CD4-positive, alpha-beta T cell treated with Interleukin-15 for 4 hours (primary cell): ENCODE measurements at places on chromosomes 12 and 14.
A peak's percentile ranks its signal among the peaks of the same experiment; 100 is the strongest.

DNA sequence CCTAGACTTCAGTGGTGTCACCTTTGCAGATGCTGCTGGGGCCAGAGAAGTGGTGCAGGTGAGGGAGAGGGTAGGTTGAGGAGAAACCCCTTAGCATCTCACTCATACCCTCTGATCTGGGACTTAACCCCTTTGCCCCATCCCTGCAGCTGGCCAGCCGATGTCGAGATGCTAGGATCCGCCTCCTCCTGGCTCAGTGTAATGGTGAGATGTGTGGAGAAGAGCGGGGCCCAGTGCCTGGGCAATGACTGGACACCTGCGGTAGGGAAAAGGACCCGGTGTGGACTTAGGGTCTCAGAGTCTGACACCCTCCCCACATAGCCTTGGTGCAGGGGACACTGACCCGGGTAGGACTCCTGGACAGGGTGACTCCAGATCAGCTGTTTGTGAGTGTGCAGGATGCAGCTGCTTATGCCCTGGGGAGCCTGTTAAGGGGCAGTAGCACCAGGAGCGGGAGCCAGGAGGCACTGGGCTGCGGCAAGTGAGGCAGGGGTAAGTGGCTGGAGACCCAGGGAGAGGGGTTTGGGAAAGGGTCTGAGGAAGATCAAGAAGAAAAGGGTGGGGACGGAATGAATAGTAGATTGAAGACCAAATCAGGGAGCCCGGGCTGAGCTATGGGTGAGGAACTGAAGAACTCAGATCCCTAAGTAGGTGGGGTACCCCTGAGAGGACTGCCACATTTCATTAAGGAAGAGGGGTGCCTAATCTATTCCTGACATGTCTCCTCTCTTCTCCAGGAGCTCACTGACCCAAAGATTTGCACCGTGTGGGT is 7.6 kb downstream of the B4GALNT1 start:
- no peak for DNase-seq

DNA sequence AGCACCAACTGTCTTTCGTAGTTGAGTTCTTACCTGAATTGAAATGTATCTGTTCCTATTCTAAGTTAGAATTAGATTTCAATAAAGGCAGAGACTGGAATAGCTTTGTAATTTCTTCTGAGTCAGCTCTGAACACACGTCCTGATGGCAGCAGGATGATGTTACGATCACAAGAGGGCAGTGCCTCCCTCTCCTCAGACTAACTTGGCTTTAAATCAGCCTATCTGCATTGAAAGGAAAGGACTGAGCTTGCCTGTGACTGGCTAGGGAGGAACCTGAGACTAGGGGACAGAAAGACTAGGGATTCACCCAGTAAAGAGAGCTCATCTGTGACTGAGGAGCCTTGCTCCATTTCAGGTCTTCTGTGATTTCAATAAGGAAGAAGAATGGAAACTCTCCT is 323.7 kb upstream of the OR4E1 start:
- peak; percentile 50 for DNase-seq

DNA sequence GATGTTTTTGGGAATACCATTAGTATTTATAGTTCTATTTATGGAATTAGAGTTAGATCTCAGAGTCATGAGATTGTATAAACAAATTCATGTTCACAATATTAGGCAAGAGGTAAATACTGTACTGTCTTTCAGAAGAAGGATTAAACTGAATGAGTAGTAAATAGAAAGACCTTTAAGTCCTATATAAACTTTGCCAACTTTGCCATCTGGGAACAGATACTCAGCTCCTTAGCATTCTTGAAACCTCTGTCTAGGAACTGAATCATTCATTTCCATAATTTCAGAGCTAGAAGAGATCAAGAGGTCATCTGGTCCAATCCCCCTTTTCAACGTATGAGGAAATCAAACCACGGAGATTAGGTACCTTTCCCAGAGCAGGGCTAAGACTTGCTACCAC is 141.1 kb downstream of the CAND1 start:
- no peak for DNase-seq

DNA sequence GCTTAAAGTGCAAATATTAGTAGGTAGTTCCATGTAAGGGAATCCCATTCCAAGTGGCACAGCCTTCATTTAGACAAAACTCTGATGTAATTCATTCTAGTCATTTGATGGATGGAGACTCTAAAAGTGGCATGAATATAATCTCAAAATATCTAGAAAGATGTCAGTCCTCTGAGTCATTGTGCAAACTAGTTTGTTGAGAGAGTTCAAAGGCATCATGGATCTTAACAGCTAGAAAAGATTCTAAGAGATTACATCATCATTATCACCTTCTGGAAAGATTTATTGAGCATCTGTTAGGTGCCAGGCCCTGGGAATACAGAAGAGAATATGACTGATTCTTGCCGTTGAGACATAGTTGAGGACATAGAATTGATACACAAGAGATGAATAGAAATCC is 30.7 kb downstream of the CRADD start:
- DNase-seq = no peak

DNA sequence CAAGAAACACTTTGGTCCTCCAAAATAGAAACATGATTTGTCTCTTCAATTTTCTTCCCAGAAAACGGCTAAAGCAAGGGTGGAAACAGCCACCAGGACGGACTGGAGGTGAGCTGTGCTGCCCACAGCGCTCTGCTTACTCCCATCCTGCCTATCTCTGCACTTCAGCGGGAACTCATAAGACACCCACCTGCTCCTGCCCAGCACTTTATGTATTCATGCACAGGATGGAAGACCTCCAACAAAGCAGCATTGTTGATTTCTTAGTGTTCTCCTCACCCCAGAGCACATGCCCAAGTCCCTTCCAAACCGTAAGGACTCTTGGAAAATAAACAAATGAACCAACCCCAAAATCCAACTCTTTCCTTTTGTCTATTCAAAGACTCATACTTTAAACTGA is 277.2 kb downstream of the MED13L start:
- no peak for DNase-seq

DNA sequence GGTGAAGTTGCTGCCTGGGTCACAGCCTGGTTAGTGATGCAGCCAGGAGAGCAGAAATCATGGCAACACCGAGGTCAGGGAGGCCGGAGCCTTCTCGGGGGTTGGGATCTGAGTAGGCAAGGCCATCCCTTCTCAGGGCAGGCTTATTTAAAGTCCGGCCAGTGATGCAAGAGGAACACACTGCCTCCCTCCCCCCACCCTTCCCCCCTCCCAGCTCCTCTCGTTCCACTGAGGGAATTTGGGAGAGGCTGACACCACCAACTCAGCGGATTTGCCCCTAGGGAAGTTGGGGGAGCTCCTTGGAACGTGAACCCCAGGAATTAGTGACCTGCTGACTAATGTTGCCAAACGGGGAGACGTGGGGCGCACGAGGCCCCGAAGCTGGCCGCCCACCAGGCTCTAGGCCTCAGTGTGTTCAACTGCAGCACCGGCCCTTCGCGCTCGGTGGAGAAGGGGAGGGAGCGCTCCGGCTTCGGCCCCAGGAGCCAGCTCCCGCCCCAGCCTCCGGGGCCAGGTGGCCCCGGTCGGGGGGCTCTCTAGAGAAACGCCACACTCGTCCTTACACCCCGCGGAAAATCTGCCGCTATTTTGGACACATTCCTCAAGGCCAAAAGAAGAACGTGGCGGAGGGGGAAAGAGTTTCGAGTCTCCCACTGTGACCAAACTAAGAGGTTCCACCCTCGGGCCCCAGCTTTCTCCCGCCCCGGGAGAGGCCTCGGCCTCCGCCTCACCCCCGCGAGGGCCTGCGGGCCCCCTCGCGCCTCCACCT is 1.6 kb downstream of the CTDSP2 start:
- DNase-seq = no peak

DNA sequence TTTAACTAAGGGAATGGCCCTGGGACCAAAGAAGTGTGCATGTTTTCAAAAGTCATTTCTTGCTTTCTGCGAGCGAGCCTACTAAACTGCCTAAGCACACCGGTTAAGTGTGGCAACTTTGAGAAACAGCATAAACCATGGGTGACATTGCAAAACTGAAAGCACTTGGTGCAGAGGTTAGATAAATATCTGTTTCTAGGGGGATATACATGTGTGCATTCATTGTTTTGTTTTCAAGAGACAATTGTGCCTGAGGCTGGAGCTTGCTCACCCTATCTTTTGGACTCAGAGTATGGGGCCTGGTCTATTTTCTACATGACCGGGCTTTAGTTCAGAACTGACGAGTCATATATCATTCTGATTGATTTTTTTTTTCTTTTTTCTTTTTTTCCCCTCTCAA is 923.4 kb downstream of the NRXN3 start:
- DNase-seq = no peak

- DNase-seq = no peak
Observed at GRCh38 chr12:118908811-118909210, 72.5 kb upstream of the SRRM4 start.

DNA sequence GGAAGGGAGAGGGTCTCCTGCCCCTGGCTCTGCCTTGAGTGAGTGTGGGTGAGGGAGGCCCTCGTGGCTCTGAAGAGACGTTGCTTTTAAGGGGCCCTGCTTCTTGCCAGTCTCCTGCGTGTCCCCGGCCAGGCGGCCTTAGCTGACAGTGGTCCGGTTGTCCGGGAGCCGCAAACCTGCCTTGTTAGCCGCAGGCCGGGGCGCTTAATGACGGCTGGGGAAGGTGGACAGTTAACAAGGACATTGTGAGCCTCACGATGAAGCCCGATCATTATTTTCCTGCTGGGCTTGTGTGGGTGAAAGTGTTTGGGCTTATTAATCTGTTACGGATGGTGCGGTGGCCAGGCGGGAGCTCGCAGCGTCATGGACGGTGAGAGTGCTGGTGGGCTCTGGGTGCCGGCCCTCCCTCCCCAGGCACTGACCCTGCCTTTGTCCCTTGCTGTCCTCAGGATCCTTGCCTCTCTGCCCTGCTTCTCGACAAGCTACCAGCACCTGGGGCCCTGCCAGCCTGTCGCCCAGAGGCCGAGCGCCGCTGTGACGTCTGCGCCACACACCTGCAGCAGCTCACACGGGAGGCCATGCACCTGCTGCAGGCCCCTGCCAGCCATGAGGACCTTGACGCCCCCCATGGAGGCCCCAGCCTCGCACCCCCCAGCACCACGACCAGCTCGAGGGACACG is 13.3 kb downstream of the KIF26A start:
- no peak for DNase-seq

DNA sequence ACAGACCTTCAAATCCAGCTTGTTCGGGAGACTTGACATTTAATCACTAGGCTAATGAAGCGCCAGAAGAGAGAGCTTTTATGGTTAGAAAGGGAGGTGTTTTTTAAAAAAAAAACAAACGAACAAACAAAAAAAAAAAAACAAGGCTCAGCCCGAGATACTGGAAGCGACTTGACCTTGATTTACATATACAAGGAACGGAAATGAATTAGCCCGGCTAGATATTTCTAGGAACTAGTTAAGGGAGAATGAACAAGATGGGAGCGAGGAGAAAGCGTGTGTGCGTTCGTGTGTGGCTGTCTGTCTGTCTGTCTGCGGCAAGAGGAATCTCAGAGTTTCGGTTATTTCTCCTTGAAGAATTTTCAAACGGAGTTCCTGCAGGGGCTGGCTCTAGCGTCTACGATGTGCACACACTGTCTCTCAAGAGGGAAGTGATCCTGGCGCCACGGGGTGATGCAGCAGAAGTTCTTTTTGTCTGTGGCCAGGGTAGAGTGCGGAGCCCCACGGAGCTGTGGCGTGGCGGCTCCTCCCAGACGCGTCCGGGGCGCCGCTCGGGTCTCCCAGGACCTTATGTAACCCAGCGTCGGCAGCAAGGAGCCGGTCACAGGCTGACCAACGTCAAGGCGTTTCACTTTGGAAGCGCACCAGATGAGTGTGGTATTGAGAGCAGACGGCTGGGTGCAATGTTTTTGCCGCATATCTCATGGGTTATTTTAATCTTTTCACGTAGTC is 18.8 kb downstream of the SOCS2 start:
- peak; percentile 21 for DNase-seq

GRCh38 chr14:92503756-92504491 is 9.7 kb upstream of the RIN3 start:
- DNase-seq = no peak

GRCh38 chr14:27528328-27528727 is 930.5 kb upstream of the NOVA1 start:
- no peak for DNase-seq

GRCh38 chr12:132069336-132069985 is 74.7 kb downstream of the DDX51 start:
- no peak for DNase-seq

DNA sequence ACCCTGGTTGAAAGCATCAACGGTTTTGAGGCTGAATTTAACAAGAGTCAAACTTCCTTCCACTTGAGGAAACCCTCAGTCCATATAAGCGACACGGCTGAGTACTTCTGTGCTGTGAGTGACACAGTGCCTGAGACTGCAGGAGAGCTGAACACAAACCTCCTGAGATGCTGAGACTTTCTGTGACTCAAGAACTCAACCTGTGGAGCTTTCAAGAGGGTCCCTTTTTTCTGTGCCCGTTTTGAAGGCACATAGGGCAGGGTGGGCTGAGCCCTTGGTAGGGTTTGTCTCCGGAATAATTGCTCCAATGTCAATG is 305.3 kb upstream of the OR4E1 start:
- DNase-seq = no peak

DNA sequence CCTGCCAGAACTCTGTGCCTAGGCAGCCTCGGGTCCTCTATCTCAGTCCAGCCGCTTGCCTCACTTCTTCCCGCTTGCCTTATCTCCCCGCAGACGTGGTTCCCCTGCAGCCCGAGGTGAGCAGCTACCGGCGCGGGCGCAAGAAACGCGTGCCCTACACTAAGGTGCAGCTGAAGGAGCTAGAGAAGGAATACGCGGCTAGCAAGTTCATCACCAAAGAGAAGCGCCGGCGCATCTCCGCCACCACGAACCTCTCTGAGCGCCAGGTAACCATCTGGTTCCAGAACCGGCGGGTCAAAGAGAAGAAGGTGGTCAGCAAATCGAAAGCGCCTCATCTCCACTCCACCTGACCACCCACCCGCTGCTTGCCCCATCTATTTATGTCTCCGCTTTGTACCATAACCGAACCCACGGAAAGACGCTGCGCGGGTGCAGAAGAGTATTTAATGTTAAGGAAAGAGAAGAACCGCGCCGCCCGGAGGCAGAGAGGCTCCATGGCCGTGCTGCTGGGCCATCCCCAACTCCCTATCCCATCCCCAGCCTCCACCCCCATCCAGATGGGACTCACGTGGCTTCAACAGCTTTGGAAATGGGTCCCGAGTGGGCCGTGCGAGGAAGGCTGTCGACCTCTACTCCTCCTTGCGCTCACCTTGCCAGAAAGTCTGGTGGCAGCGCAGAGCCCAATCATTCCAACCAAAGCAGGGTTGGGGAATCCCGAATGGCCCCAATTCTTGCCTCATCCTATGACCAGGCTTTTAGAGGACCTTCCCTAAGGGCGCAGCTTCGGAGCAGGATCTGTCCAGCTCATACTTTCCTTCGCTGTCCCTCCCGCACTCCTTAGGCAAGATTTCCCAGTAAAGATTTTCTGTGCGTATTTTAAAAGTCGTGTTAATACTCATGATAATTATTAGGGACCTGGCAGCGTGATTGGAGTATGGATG is 6.5 kb downstream of the HOXC13 start:
- no peak for DNase-seq

GRCh38 chr12:124030510-124030909 is 57.5 kb downstream of the ZNF664 start:
- no peak for DNase-seq

DNA sequence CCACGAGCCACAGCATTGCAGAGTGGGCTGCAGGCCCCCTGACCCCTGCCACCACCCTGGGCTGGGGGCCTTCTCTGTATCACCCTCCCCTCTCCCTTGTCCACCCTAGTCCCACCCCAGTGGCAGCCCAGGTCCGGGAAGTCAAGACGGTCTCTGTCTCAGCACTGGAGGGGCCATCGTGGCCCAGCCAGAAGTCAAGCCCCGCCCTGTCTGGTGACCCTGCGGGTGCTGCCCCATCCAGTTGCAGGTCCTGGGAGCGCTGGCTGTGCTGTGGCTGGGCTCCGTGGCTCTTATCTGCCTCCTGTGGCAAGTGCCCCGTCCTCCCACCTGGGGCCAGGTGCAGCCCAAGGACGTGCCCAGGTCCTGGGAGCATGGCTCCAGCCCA is 2.7 kb downstream of the PLD4 start:
- DNase-seq = no peak
